ENCODE measurements at places on chromosomes 12 and 14.

GRCh38 chr14:99568567-99569560, 35.1 kb downstream of the CCDC85C start:
- DNase-seq = no peak

DNA sequence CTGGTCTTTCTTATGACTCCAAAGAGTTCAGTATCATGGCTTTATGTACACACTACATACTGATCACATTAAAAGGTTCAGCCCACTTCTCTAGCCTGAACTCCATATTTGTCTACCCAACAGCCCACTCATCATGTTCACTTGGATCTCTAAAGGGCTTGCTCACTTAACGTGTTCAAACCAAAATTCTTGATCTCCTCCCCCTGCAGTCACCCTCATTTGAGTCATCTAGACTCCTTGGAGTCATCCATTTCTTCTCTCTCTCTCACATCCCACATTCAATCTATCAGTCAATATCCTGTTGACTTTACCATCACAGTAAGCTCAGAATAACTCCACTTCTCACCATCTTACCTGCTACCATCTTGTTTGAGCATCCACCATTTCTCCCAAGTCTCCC, 148.4 kb upstream of the ARID2 start:
- no peak for DNase-seq

GRCh38 chr12:116539905-116540482, 19.2 kb upstream of the MAP1LC3B2 start:
- DNase-seq = no peak

DNA sequence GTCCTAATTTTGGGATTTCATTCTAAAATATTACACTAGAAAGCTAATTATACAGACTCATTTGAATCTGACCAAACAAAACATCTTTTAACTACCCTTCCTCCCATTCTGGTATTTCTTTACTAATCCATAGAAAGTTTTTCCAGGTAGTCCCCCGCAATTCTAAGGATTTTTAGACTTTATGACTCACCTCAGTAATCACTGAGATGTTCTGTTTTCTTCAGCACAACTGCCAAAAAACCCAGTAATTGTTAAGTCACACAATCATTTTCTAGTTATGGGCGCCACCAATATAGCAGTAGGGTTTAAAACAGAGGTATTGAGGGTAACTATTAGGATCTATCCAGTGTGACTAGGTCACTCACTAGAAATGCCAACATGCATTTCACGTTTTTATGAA, 1.6 kb upstream of the ARID4A start:
- no peak for DNase-seq

DNA sequence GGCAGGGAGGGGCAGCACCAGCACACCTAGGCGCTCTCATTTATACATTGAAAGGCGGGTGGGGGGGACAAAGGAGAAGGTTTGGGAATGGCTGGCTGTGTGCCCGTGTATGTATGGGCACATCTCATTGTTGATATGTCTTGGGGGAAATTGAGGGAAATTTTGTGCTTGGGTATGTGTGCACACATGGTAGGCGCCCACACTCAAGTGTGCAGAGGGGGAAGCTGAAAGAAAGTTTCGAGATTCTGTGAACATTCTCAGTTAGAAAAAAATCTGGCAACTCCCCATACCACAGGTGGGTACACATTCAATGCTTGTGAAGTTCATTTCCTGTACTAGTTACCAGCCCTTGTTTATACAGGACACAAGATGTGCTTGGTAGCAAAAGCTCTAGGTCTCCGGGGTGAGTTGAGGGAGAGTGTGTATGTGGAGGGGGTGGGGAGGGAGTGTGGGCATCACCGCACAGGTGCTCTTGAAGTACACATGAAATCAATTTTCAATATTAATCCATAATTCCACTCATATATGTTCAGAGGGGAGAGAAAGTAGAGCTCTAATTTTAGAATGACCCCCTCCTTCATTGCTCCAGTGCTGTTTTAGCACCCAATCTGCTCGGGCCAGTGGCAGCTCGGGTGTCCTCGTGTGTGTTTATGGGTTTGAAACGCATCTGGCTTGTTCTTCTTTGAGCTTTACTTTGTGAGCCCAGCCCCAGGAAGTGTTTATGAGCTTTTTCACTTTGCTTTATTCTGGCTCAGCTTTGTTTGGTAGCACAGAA, 286.0 kb downstream of the ZFP36L1 start:
- DNase-seq = no peak

All from forelimb muscle (tissue), 1 donor.